Stimulated activated CD8-positive, alpha-beta memory T cell treated with anti-CD3 and anti-CD28 coated beads, Interleukin-4, amount 100 ng/mL, for 48 hours (primary cell): ENCODE measurements at places on chromosomes 1 and 21.

DNA sequence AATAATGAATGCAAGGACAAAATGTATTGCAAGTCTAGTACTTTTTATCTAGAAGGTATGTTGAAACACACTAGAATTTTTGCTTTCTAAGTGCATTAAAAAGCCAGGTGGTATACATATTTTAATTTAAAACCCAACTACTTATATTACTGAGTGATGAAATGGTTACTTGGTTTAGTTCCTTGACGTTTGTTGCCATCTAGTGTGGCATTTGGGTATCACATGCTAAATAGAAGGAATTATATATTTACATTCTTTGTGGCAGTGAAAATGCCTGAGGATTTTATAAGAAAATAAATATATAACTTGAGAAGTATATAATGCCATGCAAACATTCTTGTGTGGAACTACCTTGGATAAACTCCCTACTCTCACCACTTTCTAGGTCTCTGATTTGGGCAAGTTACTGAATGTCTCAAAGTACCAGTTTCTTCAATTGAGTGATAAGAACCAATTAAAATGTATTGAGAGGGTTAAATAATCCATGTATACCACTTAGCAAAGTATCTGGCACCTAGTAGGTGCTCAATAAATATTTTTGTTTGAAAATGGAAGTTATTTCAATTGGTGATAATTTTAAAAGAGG is 69.6 kb downstream of the SDCCAG8 start:
- no peak for DNase-seq

- DNase-seq: no peak
Observed at GRCh38 chr1:228944296-228944695, 209.0 kb downstream of the RHOU start.

- DNase-seq: no peak
Observed at GRCh38 chr1:9705337-9706093, 54.0 kb downstream of the PIK3CD start.

DNA sequence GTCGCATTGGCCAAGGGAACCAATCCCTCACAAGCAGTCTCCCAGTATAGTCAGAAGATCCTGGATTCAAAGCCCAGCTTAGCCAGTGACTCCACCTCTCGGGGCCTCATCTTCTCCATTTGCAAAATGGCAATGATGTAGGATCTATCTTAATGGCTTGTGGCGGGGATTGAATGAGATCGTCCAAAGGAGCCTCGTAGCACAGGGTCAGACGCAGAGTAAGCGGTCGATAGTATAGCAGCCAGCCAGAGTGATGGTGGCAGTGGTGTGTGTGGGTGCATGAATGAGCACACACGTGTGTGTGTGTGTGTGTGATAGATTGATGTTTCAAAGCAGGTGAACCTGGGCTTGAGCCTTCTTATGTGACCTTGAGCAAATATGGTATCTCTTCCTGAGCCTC is 79.8 kb upstream of the WNT4 start:
- no peak for DNase-seq

DNA sequence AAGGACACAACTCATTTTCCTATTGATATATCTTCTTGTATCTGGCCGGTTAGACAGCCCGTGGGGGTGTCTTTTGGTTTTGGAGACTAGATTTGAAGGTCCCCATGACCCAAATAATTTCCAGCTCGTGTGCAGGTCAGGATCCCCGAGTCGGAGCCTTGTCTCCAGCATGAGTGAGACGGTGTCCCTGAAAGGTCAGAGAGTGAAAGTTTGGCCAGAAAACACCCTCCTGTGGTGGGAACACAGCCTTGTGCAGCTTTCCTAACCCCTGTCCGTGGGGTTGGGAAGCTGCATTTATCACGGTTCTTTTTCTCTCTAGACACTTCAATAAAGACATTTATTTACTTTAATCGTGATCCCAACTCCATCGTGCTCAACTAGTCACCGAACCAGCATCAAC is 17.6 kb downstream of the COQ8A start:
- no peak for DNase-seq

GRCh38 chr1:167909691-167910180 is 4.2 kb downstream of the ADCY10 start:
- no peak for DNase-seq

DNA sequence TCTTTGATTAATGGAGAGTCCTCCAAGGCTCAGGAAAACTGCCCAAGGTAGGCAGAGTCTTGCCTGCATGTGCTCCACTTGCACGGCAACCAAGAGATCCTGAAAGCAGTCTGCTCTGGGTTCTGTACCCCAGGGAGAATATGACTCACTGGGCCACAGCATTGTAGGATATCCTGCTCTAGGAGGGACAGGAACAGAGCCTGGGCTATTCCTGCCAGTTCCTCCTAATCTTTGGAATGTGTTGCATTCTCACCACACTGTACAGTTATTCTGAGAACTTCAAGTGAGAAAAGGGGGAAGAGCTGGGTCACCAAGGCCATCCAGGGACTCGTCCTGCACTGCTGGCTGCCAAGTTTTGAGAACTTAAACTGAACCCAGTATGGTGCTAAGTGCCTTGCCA is 278.5 kb downstream of the MATN1 start:
- no peak for DNase-seq

DNA sequence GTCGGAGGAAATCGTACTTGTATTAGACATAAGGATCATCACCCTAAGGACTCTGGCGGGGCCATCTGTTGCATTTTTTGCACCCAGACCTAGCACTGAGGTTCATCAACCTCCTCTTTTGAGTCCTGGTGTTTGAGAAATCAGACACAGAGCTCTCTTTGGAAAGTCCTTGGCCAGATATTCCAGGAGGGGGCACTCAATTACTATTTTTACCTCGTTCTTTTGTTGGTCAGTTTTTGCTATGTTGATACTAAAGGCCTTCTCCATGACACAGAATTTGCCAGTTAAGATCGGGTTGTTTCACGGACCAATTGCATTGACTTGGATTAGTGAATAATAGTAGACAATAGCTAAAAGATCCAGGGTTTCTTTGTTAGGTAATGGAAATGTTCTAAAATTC is 711.2 kb downstream of the KCNT2 start:
- DNase-seq: no peak

DNA sequence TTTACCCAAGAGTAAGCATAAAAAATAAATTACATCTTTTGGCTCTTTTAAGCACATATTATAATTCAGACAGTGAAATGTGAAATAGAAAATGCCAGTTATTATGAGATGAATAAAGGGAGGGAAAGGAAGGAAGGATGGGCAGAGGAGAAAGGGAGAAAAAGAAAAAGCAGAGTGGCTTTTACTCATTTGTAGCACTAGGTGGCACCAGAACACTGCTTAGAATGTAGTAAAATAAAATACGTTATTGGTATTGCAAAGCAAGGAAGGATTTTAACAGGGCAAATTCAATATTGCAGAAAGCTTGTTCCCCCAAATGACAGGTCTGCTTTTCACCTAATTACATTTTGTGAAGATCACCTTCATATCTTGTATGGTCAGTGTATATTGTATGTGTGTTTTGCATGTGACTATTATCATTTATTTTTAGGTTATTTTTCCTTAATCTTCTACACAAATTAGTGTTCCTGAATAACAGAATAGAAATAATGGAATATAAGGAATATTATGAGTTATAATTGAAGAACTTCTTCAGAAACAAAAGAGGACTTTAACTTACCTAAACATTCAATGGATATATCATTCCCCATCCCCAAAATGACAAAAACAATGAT is 9.1 kb upstream of the PCNX2 start:
- DNase-seq: no peak

DNA sequence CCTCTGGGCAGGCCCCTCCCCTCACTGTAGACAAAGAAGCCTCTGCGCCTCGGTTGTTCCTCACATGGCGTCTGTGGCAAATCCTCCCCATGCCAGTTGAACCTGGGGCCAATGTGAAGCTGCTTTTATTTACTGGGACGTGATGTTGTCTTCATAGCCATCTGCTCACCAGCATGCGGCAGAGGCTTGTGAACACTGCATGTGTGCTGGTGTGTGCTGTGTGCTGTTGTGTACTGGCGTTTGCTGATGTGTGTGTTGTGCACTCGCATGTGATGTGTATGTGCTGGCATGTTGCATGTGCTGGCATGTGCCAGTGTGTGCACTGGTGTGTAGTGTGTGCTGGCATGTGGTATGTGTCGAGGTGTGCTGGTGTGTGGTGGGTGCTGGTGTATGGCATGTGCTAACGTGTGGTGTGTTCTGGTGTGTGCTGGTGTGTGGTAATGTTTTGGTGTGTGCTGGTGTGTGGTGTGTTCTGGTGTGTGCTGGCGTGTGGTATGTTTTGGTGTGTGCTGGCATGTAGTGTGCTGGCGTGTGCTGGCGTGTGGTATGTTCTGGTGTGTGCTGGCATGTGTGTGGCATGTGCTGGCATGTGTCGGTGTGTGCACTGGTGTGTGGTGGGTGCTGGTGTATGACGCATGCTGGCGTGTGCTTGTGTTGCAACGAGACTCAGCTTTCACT is 37.2 kb upstream of the TRAPPC10 start:
- DNase-seq: no peak

- DNase-seq: no peak
Observed at GRCh38 chr1:67614511-67614934, 70.5 kb upstream of the GADD45A start.
